ENCODE measurements at places on chromosomes 6 and 20.

GRCh38 chr6:63140692-63141318 is 70.5 kb upstream of the FKBP1C start:
- DNase-seq, result no peak

DNA sequence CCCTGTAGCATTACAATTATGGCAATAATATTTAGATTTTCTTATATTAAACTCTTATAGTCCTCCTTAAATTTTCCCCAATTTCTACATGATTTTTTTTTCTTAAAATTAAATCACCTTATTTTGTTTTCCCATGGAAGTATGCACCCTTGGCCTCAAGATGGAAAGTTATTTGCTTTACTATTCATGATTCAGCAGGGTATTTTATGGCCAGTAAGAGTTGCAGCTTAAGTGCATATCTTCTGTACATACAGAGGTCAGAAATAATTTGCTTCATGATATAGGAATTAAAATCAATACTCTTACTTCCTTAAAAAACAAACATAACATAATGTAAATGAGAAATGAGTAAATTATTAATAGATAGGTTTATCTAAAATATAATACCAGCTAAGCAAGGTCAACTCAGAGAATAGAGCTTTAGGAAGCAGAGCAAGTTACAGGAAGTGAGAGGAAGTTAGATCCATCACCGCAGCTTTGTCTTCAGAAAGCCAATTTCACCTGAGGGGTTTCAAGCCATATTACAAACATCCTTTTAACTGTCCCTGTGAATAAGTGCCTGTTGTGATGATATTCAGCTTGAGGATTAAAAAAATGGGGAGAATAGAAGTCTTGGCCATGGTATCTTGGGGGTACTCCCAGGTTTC is 24.6 kb upstream of the HS3ST5 start:
- DNase-seq, result no peak

DNA sequence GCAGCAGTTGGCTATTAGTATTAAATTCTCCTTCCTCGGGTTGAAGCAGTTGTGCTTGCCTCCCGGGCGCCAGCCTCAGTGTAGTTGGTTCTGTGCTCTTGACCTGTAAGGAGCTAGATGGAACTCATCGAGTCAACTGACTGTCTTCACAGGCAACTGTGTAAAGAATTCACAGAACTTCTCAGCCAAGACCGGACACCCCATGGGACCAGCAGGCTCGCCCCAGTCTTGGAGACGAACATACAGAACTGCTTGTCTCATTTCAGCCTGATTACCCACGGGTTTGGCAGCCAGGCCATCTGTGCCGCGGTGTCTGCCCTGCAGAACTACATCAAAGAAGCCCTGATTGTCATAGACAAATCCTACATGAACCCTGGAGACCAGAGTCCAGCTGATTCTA is 8.5 kb downstream of the TFAP2C start:
- no peak for DNase-seq

DNA sequence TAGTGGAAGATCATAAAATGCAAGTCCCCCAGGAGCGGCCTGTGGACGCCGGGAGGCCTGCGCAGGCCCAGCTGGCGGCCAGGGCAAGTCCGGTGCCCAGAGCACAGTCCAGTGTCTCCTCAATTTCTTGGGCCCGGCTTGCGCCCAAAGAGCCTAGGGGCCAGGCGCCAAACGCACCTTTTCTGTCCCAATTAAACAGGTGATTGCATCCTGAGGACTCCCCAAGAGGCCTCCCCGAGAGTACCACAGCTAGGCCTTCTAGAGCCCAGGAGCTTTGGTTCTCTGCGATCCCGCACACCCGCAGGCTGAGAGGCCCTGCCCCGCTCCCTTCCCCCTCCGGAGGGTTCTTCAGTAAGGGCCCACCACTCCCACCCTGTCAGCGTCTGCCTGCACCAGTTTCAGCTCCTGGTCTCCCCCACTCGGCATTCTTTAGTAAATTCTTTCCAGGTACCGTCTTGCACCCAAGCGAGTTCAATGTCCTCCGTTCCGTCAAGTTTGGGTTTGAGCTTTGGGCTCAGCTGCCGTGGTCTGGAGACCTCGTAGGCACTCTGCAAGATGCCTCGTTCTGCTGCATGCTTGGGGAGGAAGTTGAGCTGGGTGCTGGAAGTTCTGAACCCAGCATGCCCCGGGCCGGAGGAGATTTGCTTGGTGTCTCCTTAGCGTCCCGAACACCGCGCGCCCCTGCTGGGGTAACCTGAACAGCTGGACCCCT is 3.9 kb upstream of the NKX2-2 start:
- DNase-seq, result no peak

DNA sequence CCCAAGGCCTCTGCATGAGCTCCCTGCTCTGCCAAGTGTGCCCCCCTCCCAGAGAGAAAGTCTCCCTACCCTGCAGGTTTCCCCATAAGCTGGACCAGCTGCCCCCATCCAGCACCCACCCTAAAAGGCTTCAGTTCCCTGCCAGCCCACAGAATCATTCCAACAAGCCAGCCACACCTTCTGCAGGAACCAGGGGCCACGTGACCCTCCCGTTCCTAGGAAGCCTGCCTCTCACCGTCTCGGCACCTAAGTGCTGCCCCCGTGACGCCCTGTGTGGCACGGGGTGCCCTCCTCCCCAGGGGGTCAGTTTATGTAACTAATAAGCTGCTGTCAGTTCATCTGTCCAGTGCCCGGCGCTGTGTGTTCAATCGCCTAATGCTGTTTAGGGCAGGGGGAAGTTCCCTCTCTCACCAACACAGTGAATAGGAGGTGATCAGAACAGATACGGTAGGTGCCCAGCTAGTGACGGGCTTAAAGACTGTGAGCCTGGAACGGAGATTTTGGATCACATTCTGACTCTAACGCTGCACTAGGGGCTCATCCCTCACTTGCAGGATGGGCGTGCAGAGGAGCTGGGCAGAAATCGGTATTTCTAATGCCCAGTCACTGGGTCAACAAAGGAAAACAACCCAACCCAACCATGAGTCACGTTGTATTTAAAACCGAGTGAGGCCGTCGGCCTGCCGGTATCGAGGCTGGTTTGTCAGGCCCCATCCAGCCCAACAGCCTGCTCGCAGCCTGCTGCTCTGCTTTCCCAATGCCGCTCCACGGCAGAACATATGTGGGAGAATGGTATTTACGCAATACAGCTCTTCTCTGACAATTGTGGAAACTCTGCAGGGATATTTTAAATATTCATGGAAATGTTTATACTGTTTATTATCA is 56.0 kb downstream of the RAMACL start:
- DNase-seq, result no peak

GRCh38 chr20:53212018-53212417 is 239.9 kb downstream of the TSHZ2 start:
- DNase-seq, result no peak

GRCh38 chr6:127118298-127119101 is at the start of gene RSPO3:
RSPO3 (plus strand) TSS chr6:127118671; CDS start chr6:127119193, 522 bp downstream.
- no peak for DNase-seq

GRCh38 chr20:25251558-25251957 is 3.7 kb downstream of the PYGB start:
- no peak for DNase-seq

DNA sequence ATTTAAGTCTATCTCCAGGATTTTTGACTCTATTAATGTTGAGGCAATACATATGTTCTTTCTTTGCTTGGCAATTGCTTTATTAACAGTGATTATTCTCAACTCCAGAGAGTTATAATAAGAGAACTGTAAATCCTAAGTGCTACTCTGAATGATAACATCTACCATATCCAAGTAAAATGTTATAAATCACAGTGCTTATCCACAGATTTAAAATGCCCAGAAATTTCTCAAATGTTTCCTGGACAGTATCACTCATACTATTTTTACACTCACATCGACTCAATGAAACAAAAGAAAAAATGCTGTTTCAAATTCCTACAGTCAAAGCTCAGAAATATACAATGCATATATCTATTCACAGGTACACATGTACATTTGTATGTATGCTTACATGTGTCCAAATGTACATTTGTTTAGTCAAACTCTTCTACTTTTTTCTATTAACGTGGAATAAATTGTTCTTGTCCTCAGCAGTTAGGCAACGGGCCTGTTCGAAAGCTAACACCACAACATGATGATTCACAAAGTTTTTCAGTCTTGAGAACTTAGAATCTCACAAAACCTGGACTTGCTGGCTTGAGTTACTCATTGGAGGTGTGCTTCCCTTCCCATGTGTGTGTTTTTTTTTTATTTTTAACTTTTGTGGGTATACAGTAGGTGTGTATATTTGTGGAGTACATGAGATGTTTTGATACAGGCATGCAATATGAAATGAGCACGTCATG is 193.0 kb downstream of the GJA10 start:
- DNase-seq, result no peak

DNA sequence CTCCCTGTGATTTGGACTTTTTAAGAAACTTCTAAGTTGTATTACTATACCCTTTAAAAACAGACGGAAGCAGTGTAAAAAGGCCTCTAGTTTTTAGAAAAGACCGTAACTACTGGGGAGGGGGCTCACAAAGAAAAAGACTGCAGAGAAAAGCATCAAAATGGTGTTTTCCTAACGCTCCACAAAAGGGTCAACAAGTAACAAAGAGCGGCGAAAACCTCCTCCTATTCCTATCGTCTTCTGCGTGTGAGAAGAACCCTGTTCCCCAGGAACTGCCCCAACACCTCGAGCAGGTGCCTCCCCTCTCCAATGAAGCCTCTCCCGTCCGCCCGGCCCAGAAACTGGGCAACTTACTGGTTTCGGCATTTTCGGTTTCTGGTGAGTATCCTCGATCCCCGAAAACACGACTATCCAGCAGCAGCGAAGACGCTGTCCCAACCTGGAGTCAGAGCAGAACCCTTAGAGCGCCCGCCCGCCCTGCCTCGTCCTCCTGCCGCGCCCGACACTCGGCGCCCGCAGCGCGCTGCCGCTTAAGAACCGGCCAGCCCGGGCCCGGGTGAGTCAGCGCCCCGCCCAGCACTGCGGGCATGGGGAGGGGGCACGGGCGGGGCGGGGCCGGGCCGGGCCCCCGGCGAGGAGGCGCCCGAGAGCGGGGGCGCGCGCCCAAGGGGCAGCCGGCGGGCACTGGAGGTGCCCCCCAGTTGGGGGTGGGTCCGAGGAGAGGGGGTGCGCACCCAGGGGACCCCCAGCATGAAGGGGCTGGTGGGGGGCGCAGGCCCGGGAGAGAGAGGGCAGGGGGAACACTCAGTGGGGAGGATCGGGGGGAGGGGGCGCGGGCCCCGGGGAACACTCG is 1.2 kb downstream of the EZR start:
- peak; percentile 56 for DNase-seq

- no peak for DNase-seq
Measured at GRCh38 chr6:12147557-12148316, 135.6 kb downstream of the HIVEP1 start.

- no peak for DNase-seq
Measured at GRCh38 chr6:152270301-152270925, 366.7 kb downstream of the SYNE1 start.

- no peak for DNase-seq
Measured at GRCh38 chr20:37742131-37742530, 48.3 kb downstream of the CTNNBL1 start.

DNA sequence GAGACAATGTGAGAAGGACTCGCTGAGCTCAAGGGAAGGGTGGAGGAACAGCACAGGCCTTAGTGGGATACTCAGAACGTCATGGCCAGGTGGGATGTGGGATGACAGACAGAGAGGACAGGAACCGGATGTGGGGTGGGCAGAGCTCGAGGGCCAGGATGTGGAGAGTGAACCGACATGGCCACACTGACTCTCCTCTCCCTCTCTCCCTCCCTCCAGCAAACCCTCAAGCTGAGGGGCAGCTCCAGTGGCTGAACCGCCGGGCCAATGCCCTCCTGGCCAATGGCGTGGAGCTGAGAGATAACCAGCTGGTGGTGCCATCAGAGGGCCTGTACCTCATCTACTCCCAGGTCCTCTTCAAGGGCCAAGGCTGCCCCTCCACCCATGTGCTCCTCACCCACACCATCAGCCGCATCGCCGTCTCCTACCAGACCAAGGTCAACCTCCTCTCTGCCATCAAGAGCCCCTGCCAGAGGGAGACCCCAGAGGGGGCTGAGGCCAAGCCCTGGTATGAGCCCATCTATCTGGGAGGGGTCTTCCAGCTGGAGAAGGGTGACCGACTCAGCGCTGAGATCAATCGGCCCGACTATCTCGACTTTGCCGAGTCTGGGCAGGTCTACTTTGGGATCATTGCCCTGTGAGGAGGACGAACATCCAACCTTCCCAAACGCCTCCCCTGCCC is 1.7 kb downstream of the TNF start:
- no peak for DNase-seq
